SK-N-DZ (cell line): ENCODE measurements at places on chromosomes 11 and 22.
A peak's percentile ranks its signal among the peaks of the same experiment; 100 is the strongest.

DNA sequence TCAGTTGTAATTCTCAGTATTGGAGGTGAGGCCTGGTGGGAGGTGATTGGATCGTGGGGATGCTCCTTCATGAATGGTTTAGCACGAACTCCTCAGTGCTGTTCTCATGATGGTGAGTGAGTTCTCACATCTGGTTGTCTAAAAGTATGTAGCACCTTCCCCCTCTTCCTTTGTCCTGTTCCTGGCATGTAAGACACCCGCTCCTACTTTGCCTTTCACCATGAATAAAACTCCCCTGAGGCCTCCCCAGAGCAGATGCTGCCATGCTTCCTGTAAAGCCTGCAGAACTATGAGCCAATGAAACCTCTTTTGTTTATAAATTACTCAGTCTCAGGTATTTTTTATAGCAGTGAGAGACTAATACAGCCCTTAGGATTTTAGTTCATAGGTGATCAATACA is 191.5 kb downstream of the MAML2 start:
- no peak for DNase-seq

DNA sequence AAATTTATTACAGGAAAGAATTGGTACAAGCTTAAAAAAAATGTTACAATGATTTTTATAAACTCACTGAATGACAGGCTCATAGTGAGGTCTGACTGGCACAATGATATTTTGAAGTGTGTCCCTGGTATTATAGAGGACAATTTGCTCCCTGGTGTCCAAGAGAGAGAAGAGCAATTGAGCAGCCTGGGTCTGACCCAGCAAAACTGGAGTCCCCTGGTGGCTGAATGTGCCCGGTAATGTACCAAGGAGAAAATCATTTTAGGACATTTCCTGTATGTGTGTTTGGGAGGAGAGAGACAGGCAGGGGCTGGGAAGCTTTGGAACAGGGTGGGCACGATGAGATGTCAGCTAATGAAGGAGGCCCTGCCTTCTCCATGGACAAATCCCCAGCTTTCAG is 125.3 kb downstream of the APOL5 start:
- DNase-seq: peak; percentile 51

DNA sequence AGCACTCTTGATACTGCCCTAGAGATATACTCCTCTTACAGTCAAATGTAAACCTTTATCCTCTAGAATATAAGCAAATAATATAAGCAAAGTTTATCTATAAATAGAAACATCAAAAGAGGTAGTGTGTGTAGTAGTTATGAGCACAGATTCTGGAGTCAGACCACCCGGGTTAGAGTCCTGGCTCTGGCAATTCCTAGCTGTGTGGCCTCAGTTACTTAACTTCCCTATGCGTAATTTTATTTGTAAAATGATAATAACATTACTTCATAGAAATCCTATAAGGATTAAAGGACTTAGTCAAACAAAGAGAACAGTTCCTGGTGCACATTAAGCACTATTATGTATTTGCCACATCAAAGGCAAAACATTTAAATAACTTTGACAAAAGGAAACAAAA is 7.0 kb downstream of the MSANTD4 start:
- no peak for DNase-seq

GRCh38 chr11:87141980-87142514 is 104.3 kb downstream of the TMEM135 start:
- DNase-seq: no peak

- no peak for DNase-seq
Measured at GRCh38 chr11:46492532-46492931, 101.0 kb upstream of the CHRM4 start.

- DNase-seq: no peak
Measured at GRCh38 chr11:26144291-26144690, 187.6 kb upstream of the ANO3 start.
